Fibroblast of villous mesenchyme (primary cell): ENCODE measurements at places on chromosomes 12 and 14. TPM values are rescaled to one million over a fixed set of nuclear protein-coding genes. Genes with fewer than 3 reads are reported as not detected.

Gene BHLHE41
- 6.8 and 8.2 TPM in 2 replicates for total RNA-seq

Gene TAS2R7
- total RNA-seq = 0.32 TPM in 1 of 2 replicates, not detected in the other

Gene PXN
- total RNA-seq = 63.0 and 67.3 TPM in 2 replicates

Gene CPNE6
- not detected in 2 replicates for total RNA-seq

Gene SERPINA1
- not detected in 2 replicates for total RNA-seq

Gene MTHFD1
- 30.9 and 53.1 TPM in 2 replicates for total RNA-seq

Gene SLC35F4
- not detected in 2 replicates for total RNA-seq

Gene MEG3
- 120 and 187 TPM in 2 replicates for total RNA-seq

Gene BCL11B
- not detected in 2 replicates for total RNA-seq

Gene DCAF4
- total RNA-seq = 12.5 and 14.8 TPM in 2 replicates
